Activated CD4-positive, alpha-beta T cell treated with anti-CD3 and anti-CD28 coated beads, Interleukin-2, amount 10 ng/mL, durations not matched to agents 24 days and 14 days (primary cell): ENCODE measurements at places on chromosomes 12 and 14. TPM values are rescaled to one million over a fixed set of nuclear protein-coding genes. Genes with fewer than 3 reads are reported as not detected.

Gene B4GALNT3
- 6.6 TPM in 2 replicates for total RNA-seq

Gene CRY1
- 23.8 and 26.0 TPM in 2 replicates for total RNA-seq

Gene TSPAN19
- not detected in 2 replicates for total RNA-seq

Gene DAO
- total RNA-seq: not detected in 2 replicates

Gene KLRD1
- total RNA-seq: 1.2 and 1.7 TPM in 2 replicates

Gene POTEM
- not detected in 2 replicates for total RNA-seq

Gene DLK1
- not detected in 2 replicates for total RNA-seq

Gene MAP3K9
- total RNA-seq: 4.2 TPM in 2 replicates

Gene NAA30
- 20.4 and 20.7 TPM in 2 replicates for total RNA-seq

Gene GNS
- 19.9 and 20.5 TPM in 2 replicates for total RNA-seq

Gene ZNF385A
- 0.84 and 1.2 TPM in 2 replicates for total RNA-seq

Gene AQP2
- not detected in 2 replicates for total RNA-seq
